Stimulated activated CD8-positive, alpha-beta memory T cell treated with anti-CD3 and anti-CD28 coated beads, Interleukin-15, amount 100 ng/mL, for 48 hours (primary cell): ENCODE measurements at places on chromosomes 16 and 17.
A peak's percentile ranks its signal among the peaks of the same experiment; 100 is the strongest.

GRCh38 chr16:24571096-24571495 is 31.7 kb downstream of the RBBP6 start:
- no peak for DNase-seq

DNA sequence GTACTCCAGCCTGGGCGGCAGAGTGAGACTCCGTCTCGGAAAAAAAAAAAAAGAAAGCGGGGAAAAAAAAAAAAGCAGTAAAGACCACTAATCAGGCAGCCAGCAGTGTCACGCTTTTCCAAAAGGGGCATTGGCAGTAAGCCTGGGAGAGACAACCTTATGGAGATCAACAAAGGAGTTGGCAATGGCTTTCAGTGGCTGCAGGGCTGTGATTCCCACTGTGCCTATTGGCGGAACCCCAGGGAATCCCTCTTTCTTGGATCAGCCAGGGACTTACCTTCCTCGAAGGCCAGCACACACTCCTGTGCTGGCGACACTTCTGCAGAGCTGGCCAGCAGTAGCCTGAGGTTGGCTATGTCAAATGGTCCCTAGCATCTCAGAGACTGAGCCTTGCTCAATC is 43.2 kb upstream of the ZFHX3 start:
- no peak for DNase-seq

GRCh38 chr17:59151591-59151990 is 3.4 kb downstream of the SKA2 start:
- no peak for DNase-seq

- no peak for DNase-seq
Measured at GRCh38 chr17:30964876-30965275, 6.0 kb upstream of the RNF135 start.

- no peak for DNase-seq
Measured at GRCh38 chr16:84438971-84439696, 65.3 kb downstream of the MEAK7 start.

DNA sequence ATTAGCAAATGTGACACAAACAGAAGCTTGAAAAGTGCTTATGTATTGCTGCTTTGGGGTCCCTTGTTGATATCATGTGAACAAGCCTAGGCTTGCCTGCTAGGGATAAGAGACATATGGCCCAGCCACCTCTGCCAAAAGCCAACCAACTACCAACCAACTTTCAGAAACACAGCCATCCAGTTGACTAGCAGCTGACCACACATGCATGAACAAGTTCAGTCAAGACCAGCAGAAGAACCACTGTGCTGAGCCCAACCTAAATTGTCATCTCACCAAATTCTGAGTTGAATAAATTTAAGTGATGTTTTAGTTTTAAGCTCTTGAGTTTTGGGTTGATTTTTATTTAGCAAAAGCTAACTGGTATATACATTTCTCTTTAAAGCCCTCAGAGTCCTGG is 3.5 kb downstream of the ERN2 start:
- DNase-seq: no peak

GRCh38 chr17:3035256-3035967 is 28.0 kb downstream of the OR1D5 start:
- DNase-seq: no peak

GRCh38 chr17:41800601-41801373 is 11.0 kb downstream of the P3H4 start:
- DNase-seq: no peak

GRCh38 chr16:57462978-57463362 is 491 bp downstream of the POLR2C start:
- no peak for DNase-seq

- DNase-seq: no peak
Measured at GRCh38 chr16:12609937-12610699, 193.6 kb downstream of the CPPED1 start.

DNA sequence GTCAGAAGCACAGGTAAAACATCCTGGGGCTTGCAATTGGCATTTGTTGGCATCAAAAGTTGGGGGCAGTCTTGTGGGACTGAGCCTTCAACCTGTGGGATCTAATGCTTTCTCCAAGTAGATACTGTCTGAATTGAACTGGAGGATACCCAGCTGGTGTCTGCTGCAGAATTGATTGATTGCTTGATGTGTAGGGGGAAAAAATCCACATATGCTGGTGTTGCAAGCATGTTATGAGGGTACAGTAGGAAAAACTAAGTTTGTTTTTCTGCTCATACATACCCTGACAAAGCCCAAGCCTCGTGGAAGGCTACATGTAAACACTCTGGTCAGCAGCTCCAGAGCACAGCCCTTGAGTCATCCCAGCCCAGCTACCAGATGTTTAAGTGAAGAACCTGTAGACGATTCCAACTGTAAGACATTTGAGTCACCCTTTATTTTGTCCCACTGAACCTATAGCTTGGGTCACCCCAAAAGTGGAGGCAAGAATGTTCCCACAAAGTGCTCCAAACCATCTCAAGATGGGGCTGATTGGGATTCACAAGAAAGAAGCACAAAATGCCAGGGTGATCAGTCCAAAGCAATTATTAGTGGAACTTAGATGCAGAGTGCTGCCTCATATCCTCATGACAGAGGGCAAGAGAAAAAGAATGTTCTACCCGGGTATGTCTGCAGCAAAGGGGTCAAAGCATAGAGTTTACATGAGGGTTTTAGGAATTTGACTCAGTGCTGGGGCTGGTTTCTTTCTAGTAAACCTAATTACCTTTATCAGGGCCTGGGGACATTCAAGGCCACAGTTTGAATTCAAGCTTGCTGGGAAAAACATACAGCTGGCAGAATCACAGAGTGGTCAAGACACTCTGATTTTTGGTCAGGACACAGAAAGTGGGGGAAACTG is 9.6 kb upstream of the APPBP2 start:
- DNase-seq: no peak

DNA sequence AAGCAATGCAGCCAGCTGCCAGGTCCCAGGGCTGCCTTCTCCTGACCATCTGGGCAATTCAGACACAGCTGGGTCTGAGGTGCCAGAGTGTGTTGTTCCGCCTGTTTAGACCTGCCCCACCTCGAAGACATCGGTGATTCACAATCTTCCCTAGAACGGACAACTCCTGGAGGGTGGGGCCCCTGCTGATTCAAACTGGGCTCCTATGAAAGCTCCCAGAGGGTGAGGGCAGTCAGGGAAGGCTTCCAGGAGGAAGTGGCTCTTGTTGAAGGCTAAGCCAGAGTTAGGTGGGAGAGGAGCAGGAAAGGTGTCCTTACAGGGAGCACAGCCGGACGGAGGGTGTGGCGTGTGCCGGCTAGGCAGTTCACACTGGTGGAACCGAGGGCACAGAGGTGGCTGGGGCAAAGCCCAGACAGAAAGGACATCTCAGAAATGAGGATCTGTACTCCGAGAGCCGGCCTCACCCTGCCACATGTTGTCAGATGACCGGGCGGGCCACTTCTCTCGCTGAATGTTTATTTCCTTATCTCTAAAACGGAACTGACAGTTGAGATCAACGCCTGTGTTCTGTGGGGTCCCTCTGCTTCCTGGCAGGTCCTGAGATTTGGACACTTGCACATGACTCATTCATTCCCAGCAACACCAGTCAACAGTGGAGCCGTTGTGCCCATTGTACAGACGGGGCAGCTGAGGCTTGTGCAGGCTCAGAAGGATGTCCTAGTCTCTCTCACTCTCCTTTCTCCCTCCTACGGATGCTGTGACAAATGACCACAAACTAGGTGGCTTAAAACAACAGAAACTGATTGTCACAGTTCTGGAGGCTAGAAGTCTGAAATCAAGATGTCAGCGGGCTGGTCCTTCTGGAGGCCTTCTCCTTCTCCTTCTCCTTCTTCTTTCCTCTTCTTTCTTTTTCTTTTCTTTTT is 26.9 kb upstream of the LITAF start:
- DNase-seq: no peak

DNA sequence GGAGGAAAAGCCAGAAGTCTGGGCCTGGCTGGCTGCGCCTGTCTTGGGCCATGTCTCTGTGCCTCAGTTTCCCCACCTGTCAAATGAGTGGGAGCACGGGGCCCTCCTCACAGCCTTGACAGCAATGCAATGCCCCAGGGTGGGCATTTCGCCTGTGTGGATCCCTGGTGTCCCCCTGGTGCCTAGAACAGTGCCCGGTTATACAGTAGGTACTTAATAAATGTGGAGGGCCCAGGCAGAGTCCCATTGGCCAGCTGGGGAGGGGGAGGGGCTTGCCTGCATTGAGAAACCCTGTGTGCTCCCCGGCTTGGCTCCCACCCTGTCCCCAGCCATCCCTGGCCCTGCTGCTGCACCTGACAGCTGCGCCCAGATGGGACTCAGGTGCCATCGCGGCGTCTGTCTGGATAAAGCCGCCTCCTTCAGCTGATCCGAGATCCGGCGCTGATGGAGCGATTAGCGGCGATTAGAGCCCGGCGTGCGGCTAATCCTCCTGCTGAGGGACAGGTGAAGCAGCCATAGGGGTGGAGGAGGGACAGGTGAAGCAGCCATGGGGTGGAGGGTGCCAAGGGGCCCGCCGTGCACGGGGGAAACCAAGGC is 12.4 kb downstream of the ZFPM1 start:
- DNase-seq: no peak

GRCh38 chr16:728131-728889 is 1.4 kb downstream of the HAGHL start:
- DNase-seq: peak; percentile 67

GRCh38 chr17:41392278-41392677 is 5.1 kb downstream of the KRT31 start:
- DNase-seq: no peak

- no peak for DNase-seq
Measured at GRCh38 chr17:82230609-82231311, 1.9 kb downstream of the SLC16A3 start.

GRCh38 chr16:56262148-56262547 is 70.9 kb downstream of the GNAO1 start:
- DNase-seq: no peak

- DNase-seq: no peak
Measured at GRCh38 chr17:37576281-37576680, 32.9 kb downstream of the SYNRG start.

GRCh38 chr17:16915752-16916556 is 56.0 kb downstream of the TNFRSF13B start:
- DNase-seq: peak; percentile 18

DNA sequence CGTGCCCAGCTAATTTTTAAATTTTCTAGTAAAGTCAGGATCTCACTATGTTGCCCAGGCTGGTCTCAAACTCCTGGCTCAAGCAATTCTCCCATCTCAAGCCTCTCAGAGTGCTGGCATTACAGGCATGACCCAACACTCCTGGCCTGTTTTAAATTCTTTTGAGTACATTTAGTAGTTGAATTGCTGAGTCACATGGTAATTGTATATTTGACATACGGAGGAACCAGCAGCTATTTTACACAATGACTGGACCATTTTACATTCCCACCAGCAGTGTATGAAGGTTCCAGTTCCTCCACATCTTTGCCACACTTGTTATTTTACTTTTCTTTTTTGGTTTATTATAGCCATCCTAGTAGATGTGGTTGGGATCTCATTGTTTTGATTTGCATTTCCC is 43.6 kb downstream of the RHOT1 start:
- DNase-seq: no peak

- no peak for DNase-seq
Measured at GRCh38 chr17:45284176-45285140, 22.6 kb upstream of the SPATA32 start.

DNA sequence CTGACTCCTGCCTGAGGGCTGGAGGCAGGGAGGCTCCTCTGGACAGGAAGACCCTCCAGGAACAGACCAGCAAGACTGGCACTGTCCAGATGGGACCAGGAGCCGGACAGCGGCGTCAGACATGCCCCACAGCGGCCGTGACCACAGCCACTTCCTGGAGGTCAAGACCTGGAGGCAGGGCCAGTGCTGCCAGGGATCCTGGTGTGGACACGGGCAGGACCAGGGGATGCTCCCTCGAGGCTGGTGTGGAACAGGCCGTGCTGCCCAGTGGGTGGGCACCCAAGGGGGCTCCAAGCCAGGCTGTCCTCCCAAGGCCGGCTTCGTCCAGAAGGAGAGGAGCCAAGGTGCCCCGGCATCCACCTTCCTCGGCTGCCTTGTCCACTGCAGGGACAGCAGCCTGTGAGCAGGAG is 4.5 kb upstream of the CCDC57 start:
- no peak for DNase-seq

- DNase-seq: no peak
Measured at GRCh38 chr16:17944345-17944744, 392.2 kb downstream of the NPIPA8 start.

GRCh38 chr17:43882761-43883415 is 24.4 kb downstream of the MPP2 start:
- DNase-seq: no peak

- no peak for DNase-seq
Measured at GRCh38 chr16:22225060-22225459, 19.0 kb downstream of the EEF2K start.

DNA sequence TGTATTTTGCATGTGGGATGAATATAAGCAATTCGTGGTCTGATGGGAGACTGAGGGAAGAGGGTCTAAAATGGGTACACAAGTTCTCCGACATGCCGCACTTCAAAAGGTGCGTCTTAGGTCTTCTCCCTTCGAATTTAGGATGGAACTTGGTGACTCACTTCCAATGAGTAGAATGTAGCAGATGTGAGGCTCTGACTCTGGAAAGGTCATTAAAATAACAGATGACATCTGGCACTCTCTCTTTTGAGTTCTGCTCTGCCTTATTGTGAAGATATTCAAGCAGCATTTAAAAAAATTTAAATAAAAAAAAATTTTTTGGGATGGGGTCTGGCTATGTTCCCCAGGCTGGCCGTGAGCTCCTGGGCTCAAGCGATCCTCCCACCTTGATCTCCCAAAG is 92.7 kb downstream of the TMEM100 start:
- no peak for DNase-seq

- peak; percentile 60 for DNase-seq
Measured at GRCh38 chr17:39200070-39200879, at the start of gene RPL19. RPL19 (plus strand) TSS chr17:39200283; CDS start chr17:39200345, 62 bp downstream.

- no peak for DNase-seq
Measured at GRCh38 chr16:47999595-47999994, 156.2 kb downstream of the ABCC12 start.

GRCh38 chr17:68909066-68909465 is 46.1 kb downstream of the ABCA8 start:
- no peak for DNase-seq

DNA sequence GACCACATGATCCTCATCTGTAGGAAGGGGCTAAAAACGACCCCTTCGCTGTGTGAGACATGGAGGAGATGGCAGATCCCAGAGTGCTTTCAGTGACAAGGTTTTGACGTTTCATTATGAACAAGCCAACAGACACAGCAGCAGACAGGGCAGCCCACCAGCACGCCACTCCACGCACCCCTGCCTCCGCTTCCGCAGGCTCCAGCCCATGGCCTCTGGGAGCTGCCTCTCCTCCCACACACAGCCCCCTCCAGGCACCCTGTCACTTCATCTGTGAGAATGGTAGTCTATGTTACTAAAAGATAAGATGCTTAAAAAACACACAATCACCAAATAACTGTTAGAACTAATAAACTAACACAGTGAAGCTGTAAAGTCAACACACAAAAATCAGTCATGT is 12.3 kb upstream of the ADCY7 start:
- no peak for DNase-seq
